ENCODE measurements at places on chromosomes 7 and 10. TPM values are rescaled to one million over a fixed set of nuclear protein-coding genes. Genes with fewer than 3 reads are reported as not detected.

Gene CACNA2D1
- total RNA-seq = 14.6 TPM

Gene FKBP6
- not detected for total RNA-seq

Gene UCMA
- total RNA-seq = not detected

Gene MARCHF5
- 15.3 TPM for total RNA-seq

Gene NKX1-2
- total RNA-seq = not detected

Gene OPN4
- total RNA-seq = not detected

Gene CCT6A
- 120 TPM for total RNA-seq

Gene PRKG1
- 6.2 TPM for total RNA-seq

Gene EIF3A
- 79.5 TPM for total RNA-seq

Gene ACTL6B
- not detected for total RNA-seq

Gene OR2A2
- total RNA-seq = not detected

Gene CYP2C8
- total RNA-seq = not detected

Gene EVX1
- not detected for total RNA-seq

Gene ERVW-1
- not detected for total RNA-seq

Gene MSMB
- not detected for total RNA-seq

Gene MBL2
- not detected for total RNA-seq

Gene IDI2
- not detected for total RNA-seq

Gene HOXA2
- total RNA-seq = 2.8 TPM

Gene EPO
- total RNA-seq = 0.48 TPM

Gene OR2A12
- total RNA-seq = not detected

Gene COA1
- total RNA-seq = 75.4 TPM

Gene CNPY1
- not detected for total RNA-seq

Gene PGAM2
- total RNA-seq = not detected

Gene SNX13
- 55.8 TPM for total RNA-seq

Gene HTR5A
- not detected for total RNA-seq

Gene SLC26A5
- not detected for total RNA-seq

Gene CALD1
- total RNA-seq = 265 TPM

Gene MYOZ1
- total RNA-seq = 0.39 TPM

Gene GTF2IRD1
- total RNA-seq = 16.5 TPM

Gene GIMAP1
- under 0.01 TPM for total RNA-seq

Gene RGS10
- total RNA-seq = 94.4 TPM

Gene CYP3A4
- total RNA-seq = not detected

Gene CCDC126
- 7.0 TPM for total RNA-seq

Gene HSPA12A
- total RNA-seq = 5.2 TPM

Gene ATP6V0A4
- total RNA-seq = not detected

Gene VENTX
- total RNA-seq = 0.16 TPM

Gene FAM24B
- 2.2 TPM for total RNA-seq

Gene SLC16A12
- 0.91 TPM for total RNA-seq

Gene LRIT1
- not detected for total RNA-seq

Gene VPS37D
- 5.8 TPM for total RNA-seq

Gene DGKI
- total RNA-seq = 0.40 TPM

Gene EBLN1
- total RNA-seq = not detected

Gene TMEM26
- total RNA-seq = 1.9 TPM

Gene HOXA1
- 1.4 TPM for total RNA-seq

Gene MMP21
- total RNA-seq = not detected

Gene MAGI2
- total RNA-seq = 3.7 TPM

Gene ANLN
- total RNA-seq = 31.0 TPM

Gene PLOD3
- 126 TPM for total RNA-seq

Gene TUBB8
- not detected for total RNA-seq

Gene CPN1
- total RNA-seq = not detected

Gene RAMP3
- total RNA-seq = not detected

Gene GDI2
- total RNA-seq = 375 TPM

Gene TAS2R5
- 0.39 TPM for total RNA-seq

Gene CALML5
- not detected for total RNA-seq

Gene C10orf95
- total RNA-seq = not detected

Gene TYW1B
- total RNA-seq = 1.4 TPM

Gene IGFBP3
- total RNA-seq = 34.3 TPM

Gene CALHM1
- total RNA-seq = not detected

Gene DKK1
- total RNA-seq = 5.9 TPM

Gene CCDC3
- total RNA-seq = 4.7 TPM

Measured in epithelial cell of alveolus of lung (primary cell).